Mesothelial cell of epicardium (in vitro differentiated cells): ENCODE measurements at places on chromosomes 16 and 17. TPM values are rescaled to one million over a fixed set of nuclear protein-coding genes. Genes with fewer than 3 reads are reported as not detected.

The CCDC200 gene
- not detected in 3 replicates for total RNA-seq

GRCh38 chr16:85796152-85796551 lies 3.2 kb downstream of the EMC8 start:
- DNase-seq: no peak

The CDH1 gene
- total RNA-seq: 214 to 236 TPM (median 219 TPM) in 3 replicates

The ABI3 gene
- 0.51 to 1.3 TPM (median 0.69 TPM) in 3 replicates for total RNA-seq

The IRF8 gene
- 5.8 to 7.8 TPM (median 5.8 TPM) in 3 replicates for total RNA-seq

DNA sequence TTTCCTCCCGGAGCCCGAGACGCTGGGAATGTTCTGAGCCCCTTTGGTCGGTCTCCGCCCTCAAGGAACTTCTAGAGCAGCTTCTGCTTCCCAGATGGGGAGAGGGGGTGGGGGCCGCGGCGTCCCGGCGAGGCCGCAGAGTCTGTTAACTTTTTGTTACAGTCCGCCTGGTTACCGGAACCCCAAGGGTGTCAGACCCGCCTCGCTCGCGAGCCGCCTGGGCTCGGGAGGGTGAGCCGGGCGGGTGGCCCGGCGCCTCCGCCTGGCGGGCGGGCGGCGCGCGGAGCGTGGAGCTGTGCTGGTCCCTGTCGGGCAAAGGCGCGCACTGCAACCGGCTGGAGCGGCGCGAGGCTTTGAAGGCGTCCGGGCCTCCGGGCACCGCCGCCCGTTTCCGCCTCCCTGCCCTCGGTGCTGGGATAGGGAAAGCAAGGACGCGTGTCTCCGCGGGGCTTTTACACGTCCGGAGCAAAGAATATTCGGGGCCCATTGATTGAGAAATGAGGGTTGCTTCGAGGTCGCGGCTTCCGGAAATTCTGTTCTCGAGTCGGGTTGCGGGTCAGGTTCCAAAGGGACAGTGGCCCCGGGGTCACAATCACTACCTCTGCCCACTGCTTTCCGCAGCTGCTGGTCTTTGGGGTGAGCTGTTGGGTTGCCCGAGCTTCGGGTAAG lies 1.7 kb downstream of the HS3ST3B1 start:
- DNase-seq: peak; percentile 91

- DNase-seq: no peak
Measured at GRCh38 chr17:13046361-13046760, 28.5 kb upstream of the ELAC2 start.

DNA sequence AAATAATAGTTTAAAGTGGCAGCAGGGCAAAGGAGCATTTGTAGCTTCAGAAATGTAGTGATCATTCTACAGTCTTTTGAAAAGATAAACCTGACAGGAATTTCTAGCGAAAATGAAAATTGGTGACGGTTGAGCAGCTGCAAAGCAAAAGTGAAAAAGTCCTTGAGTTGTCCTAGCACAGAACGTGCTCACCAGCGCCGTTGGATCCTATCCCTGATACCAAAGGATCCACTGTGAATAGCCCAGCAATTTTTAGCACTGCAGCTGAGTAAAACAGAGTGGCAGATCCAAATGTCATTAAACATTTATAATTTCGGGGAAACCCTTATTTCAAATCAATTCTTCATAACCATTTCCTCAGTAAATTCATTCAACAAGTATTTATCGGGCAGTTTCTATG lies 453.8 kb upstream of the HSBP1 start:
- DNase-seq: no peak

- DNase-seq: no peak
Measured at GRCh38 chr16:74605332-74605731, 1.6 kb downstream of the GLG1 start.

DNA sequence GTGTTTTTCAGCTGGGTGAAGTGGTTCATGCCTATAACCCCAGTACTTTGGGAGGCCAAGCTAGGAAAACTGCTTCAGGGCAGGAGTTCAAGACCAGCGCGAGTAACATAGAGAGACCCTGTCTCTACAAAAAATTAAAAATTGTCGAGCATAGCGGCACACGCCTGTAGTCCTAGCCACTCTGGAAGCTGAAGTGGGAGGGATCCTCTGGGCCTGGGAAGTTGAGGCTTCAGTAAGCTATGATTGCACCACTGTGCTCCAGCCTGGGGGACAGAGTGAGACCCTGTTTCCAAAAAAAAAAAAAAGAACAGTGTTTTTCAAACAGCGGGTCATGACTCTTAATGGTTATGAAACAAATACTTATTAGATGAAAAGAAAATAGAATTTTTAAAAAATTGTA lies 2.3 kb upstream of the CYTH1 start:
- no peak for DNase-seq

The KLHL10 gene
- 0.16 to 0.27 TPM in 2 of 3 replicates, not detected in the other for total RNA-seq

- no peak for DNase-seq
Measured at GRCh38 chr16:57141822-57142631, 43.8 kb downstream of the PSME3IP1 start.

The KDM8 gene
- 8.5 to 11.8 TPM (median 9.2 TPM) in 3 replicates for total RNA-seq

The RPRML gene
- not detected in 3 replicates for total RNA-seq

The ODAD4 gene
- 1.3 to 2.1 TPM (median 1.7 TPM) in 3 replicates for total RNA-seq

The PPP1R27 gene
- 0.35 TPM in 1 of 3 replicates, not detected in the others for total RNA-seq

- DNase-seq: no peak
Measured at GRCh38 chr17:44584443-44584842, 27.2 kb downstream of the FZD2 start.

The XPO6 gene
- 111 to 118 TPM (median 115 TPM) in 3 replicates for total RNA-seq

GRCh38 chr17:61405686-61406536 lies 6.3 kb downstream of the TBX2 start:
- DNase-seq: no peak

- no peak for DNase-seq
Measured at GRCh38 chr16:17384471-17384870, 86.3 kb downstream of the XYLT1 start.

The PKD1 gene
- 173 to 183 TPM (median 175 TPM) in 3 replicates for total RNA-seq

The OSGIN1 gene
- 2.2 to 2.5 TPM (median 2.3 TPM) in 3 replicates for total RNA-seq

GRCh38 chr16:89721546-89722391 lies 432 bp downstream of the ZNF276 start:
- no peak for DNase-seq

The CMC2 gene
- total RNA-seq: 33.2 to 35.1 TPM (median 34.0 TPM) in 3 replicates

The CD300H gene
- not detected in 3 replicates for total RNA-seq

DNA sequence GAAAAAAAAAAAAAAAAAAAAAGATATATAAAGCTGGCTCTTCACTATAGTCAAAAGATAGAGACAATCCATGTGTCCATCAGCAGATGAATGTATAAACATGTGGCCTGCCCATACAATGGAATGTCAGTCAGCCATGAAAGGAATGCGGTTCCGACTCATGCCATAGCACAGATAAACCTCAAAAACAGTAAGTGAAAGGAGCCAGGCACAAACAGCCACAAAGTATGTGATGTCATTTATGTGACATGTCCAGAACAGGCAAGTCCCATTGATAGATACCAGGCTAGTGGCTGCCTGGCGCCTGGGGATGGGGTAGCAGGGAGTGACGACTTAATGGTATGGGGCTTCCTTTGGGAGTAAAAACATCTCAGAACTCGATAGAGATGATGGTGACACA lies 155.7 kb downstream of the CMIP start:
- no peak for DNase-seq

GRCh38 chr16:79001156-79001967 lies 599.2 kb downstream of the MAF start:
- no peak for DNase-seq

- DNase-seq: no peak
Measured at GRCh38 chr17:21353326-21354010, 22.7 kb upstream of the KCNJ12 start.

- DNase-seq: peak; percentile 80
Measured at GRCh38 chr17:21551081-21551881, 141.0 kb upstream of the KCNJ18 start.

- no peak for DNase-seq
Measured at GRCh38 chr17:37081287-37081686, 132.5 kb downstream of the AATF start.

- no peak for DNase-seq
Measured at GRCh38 chr17:72021417-72022041, 99.3 kb upstream of the SOX9 start.

DNA sequence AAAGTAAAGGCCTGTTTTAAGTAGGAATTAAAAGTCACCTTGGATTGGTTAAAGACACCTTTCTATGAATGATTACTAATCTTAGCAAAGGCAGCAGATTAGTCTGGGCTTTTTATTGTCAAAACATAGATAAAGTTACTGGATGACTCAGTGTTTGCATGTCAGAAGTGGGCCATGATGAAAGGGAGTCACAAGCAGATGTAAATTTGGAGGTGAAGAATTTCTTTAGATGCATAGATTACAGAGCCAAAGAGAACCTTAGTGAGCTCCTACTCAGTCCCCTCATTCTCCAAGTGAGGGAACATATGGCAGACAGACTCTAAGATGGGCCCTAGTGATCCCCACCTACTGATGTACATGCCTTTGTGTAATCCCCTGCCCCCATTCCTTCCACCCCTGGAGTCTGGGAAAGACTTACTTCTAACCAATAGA lies 124.5 kb downstream of the HS3ST3A1 start:
- no peak for DNase-seq

- no peak for DNase-seq
Measured at GRCh38 chr17:19285213-19285900, 48.2 kb downstream of the EPN2 start.

The C16orf96 gene
- 0.45 to 0.95 TPM (median 0.58 TPM) in 3 replicates for total RNA-seq

DNA sequence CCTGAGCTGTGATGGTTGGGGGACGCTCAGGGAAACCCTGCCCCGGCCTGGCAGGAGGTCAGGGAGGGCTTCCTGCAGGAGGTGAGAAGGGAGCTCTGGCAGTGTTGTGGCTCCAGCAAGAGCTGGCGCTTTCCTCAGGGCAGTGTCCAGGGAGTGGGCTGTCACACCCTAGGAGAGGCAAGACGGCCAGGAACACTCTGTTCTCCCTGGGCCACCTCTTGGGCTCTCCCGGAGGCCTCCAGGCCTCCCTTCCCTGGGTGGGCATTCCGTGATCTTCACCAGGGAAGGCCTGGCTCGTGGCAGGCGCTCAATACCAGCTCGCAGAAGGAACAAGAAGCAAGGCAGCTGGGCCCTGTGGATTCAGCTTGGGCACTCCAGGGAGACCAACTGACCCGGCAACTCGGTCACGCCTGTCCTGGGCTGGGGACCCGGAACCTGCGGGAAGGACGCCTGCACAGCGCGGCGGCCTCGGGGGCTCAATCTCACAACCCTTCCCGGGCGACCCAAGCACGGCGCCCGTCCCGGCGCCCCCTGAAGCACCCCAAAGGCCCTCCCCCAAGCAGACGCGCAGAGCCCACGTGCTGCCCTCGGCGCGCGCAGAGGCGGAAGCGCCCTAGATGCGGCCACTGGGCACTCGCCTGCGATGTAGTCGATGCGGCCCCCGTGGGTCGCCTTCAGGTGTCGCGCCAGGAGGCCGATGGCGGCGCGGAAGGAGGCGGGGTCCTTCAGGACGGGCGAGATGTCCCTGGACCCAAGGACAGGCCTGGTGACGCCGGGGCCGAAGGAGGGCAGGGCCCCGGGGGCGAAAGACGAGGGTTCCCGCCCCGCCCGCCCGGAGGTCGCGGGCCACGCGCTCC lies 588 bp downstream of the APRT start:
- peak; percentile 55 for DNase-seq

- no peak for DNase-seq
Measured at GRCh38 chr17:74152591-74153455, 50.7 kb upstream of the RPL38 start.
